NCI-H345 (cell line): ENCODE measurements at places on chromosomes 1 and 21.

- no peak for DNase-seq
Measured at GRCh38 chr1:168583571-168583970, 7.2 kb downstream of the XCL1 start.

- no peak for DNase-seq
Measured at GRCh38 chr21:38626306-38626705, 128.0 kb upstream of the ERG start.

DNA sequence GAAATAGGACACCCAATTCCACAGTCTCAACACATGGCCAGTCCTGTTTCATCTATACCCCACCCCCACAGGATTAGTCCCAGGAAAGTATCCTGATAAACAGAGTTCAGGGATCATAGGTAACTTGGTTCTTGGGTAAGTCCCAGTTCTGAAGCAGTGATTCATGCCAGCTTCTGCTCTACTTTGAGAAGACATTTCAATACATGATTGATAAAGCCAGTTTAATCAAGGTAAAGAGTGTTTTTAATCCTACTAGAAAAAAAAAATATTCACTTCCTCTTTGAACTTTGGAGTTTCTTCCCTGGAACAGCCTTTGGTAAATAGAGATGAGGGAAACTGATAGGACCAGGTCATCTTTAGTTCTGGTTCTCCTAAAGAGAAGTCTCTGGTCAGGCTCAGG lies 142.4 kb downstream of the TLR5 start:
- no peak for DNase-seq

DNA sequence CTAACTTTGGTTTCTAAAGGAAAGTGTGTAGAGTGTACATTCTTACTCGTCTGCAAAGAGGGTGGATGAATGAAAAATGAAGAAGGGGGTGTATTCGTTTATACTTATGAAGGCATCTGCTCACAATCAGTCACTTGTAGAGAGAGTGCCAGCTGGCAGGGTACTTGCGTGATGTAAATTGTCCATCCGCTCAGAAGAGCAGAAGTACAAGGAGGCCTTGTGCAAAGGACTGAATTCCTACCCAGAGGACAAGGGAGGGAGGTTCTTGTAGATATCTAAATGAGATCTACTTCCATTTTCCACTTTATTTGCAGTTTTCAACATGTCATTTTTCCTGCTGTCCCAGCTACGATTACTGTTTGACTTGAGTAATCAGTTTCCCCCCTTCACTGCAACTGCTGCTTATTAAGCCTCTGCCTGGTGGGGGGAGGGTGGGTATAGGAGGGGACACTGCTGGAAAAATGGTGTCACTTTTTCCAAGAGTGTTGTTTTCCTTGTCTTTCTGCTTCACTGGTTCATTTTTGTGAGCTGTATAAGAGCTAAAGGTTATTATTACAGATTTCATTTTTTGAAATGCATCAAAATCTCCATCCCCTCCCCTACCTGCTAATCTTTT lies 67.3 kb downstream of the LAMC1 start:
- no peak for DNase-seq

GRCh38 chr1:212958175-212958574 lies 7.8 kb downstream of the VASH2 start:
- no peak for DNase-seq

DNA sequence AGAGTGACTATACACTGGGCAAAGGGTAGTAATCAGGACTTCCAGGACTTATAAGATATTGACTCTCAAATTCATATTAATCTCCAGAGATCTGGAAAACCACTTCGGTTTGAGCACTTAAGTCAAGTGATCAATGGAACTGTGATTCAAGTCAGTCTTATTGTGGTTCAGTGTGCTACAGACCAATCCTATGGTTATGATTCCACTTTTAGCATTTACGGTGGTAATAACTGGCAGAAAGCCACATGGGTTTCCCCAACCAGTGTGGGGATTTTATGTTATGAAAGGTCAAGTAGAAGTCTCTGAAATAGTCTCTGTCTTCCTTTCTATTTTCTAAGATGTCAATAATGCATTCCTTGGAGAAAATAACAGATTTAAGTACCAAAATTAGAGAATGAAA lies 151.3 kb upstream of the NEGR1 start:
- no peak for DNase-seq

GRCh38 chr1:225746361-225747179 lies 31.1 kb upstream of the SRP9 start:
- peak; percentile 85 for DNase-seq

GRCh38 chr1:145886390-145886789 lies 724 bp upstream of the ANKRD35 start:
- no peak for DNase-seq

DNA sequence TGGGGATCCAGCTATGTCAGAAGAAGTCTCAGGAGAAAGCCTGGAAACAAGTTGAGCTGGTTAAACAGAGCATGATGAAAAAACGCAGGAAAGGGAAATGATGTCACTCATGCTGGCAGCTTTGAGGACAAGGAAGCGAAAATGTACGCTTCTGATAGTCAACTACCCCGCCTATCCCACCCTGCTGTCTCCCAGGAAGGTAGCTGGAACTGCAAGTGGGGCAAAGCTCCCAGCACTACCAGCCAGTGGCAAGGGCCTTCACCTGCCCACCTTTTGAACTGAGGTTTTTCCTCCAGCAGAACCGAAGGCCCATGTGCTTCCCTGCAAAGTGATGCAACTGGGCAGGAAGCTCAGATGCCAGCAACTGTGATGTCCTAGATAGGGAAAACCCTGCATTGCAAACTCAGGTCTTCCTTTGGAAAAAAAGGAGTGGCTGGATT lies 6.3 kb upstream of the IL20 start:
- no peak for DNase-seq

DNA sequence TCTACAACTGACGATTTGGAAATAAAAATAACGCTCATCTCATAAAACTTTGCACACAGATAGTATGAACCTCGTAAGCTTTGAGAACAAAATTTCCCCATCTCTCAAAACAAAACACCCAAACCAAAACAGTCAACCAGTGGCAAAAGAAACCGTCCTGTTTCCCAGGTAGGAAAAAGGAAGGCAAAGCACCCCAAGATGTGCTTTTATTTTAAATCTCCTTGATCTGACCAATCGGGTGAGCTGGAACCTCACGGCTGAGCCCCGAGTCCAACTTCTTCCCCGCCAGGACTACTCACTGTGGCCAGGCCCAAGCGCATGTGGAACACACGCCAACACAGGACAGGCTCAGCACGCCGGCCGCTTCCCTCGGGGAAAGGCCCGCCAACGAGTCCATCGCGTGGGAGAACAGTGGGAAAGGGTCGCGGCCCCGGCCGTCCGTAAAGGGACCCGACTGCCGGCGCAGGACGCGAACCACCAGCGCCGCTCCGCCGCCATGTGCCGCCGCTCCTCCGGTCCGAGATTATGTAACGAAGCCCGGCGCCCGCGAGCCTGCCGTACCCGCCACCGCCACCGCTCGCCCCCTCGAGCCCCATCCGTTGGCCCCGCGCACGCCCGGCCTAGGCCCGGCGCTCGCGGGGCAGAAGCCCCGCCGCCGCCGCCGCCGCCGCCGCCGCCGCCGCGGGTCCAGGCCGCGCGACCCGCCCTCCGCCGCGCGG lies 759 bp downstream of the AHCTF1 start:
- DNase-seq, result peak; percentile 39
